ENCODE measurements at places on chromosomes 11 and 22.

DNA sequence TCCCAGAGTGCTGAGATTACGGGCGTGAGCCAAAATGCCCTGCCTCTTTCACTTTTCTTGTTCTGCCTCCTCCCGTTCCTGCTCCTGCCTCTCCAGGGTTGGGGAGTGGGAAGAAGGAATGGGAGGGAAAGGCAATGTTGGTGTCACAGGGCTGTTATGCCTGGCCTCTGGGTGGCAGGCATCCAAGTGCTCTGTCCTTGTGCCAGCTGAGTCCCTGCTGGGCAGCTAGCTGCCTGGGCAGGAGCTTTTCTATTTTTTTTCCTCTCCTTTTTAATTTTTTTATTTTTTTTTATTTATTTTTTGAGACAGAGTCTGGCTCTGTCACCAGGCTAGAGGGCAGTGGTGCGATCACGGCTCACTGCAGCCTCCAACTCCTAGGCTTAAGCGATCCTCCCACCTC lies 4.1 kb upstream of the SAC3D1 start:
- DNase-seq, result no peak

GRCh38 chr11:6232899-6233298 lies 1.5 kb downstream of the FHIP1B start:
- no peak for DNase-seq

DNA sequence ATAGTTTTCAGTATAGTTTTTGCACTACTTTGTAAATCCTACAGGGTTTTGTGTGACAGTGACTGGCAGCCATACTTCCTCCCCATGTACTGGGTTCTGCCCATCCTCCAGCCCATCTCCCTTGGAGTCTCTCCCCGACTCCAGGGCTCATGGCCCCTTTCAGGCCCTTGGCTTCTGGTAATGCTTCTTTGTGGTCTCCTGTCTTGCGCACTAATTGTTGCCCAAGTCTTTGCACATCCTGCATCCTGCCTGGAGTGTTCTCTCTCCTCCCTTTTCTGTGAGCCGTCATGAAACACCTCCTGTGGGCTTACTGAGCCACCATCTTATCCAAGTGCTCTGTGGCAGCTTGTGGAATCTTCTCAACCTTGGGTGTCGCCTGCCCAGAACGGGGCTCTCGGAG lies 11.4 kb upstream of the KCNQ1OT1 start:
- DNase-seq, result no peak

- peak; percentile 81 for DNase-seq
Measured at GRCh38 chr22:26800858-26801257, 143.5 kb downstream of the MIAT start.

- no peak for DNase-seq
Measured at GRCh38 chr22:47465222-47465621, 702.8 kb downstream of the TBC1D22A start.

GRCh38 chr11:86183694-86184093 lies 60.9 kb upstream of the EED start:
- DNase-seq, result no peak

DNA sequence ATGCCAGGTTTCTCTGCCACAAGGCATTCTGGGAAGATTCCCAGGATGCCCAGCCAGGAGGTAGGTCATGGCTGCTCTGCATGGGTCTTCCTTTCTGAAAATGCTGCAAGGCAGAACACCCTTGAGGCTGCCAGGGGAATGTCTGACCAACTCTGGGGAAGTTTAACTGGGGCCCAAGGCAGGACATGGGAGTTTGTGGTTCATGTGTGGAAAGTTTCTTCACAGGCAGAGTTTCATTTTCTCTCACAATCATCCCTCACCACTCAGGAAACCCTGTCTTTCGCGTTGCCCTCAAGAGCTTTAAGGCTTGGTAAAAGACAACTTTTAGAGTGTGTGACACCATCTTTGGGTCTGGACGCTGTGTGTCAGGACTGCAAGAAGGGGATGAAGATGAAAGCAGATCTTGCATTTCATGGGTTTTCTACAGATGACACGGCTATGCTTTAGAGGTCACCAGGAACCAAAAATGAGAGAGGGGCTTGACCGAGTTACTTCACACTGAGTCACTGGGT lies 133.5 kb downstream of the CD44 start:
- no peak for DNase-seq

GRCh38 chr22:28674121-28674563 lies 5.5 kb downstream of the TTC28 start:
- no peak for DNase-seq

GRCh38 chr11:93268287-93269040 lies 62.1 kb upstream of the DEUP1 start:
- no peak for DNase-seq

- DNase-seq, result no peak
Measured at GRCh38 chr22:30940685-30941362, 27.8 kb downstream of the MORC2 start.

- DNase-seq, result no peak
Measured at GRCh38 chr11:45167283-45167682, 20.8 kb downstream of the PRDM11 start.

- DNase-seq, result peak; percentile 77
Measured at GRCh38 chr11:71580057-71581003, 2.3 kb downstream of the KRTAP5-11 start.

DNA sequence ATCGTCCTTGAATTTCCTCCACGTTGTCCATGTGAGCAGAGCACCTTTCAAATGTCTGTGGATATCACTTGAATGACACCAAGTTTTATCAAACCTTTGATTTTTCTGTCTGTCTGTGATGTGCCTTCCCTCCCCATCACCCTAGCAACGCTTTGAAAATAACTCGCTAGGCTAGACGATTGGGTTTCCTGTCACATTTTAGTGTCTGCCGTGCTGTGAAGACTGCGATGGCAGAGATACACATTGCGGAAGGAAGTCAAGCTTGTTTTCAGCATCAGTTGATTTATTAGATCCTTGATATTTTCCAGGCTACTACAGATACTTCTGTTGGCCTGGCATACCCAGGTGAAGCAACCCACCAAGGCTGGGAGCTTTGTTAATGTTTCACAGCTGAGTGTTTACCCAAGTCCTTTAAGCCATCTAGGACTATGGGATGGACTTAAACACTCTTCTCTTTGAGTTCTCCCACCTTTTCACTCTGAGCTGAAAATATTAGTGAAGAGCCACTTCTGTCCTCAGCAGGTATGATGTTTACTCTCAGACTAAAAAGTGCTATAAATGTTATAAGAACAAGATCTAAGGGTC lies 93.6 kb upstream of the CD44 start:
- DNase-seq, result no peak

GRCh38 chr11:32478277-32478731 lies 43.0 kb upstream of the WT1 start:
- DNase-seq, result no peak

DNA sequence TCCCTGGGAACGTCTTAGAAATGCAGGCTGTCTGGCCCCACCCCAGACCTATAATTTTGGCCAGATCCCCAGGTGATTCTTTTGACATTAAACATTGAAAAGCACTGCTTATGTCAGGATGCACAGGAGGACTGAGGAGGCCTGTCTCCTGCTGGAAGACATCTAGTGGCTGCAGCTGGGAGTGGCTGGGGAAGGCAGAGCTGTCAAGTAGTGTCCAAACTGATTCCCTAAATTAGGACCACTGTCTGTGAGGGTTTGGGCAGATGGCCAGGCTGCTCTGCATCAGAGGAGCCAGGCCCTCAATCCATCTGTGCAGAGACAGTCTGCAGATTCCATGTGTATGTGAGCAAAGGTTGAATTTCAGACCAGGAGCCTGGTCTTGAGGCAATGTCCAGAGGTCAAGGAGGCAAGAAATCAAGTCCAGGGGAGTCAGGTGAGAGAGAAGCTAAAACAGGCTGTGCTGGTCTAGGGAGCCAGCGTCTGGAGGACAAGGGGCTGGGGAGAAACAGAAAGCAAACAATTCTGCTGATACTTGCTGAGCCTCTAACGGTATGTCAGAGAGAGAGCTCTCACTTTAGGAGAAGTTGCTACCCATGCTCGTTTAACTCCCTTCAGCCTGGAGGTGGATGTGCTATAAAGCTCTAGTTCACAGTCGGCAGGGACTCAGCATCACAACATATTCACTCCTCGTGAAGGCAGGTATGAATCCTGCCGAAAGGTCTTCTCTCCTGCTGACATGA lies 15.3 kb upstream of the SYTL2 start:
- DNase-seq, result peak; percentile 58

DNA sequence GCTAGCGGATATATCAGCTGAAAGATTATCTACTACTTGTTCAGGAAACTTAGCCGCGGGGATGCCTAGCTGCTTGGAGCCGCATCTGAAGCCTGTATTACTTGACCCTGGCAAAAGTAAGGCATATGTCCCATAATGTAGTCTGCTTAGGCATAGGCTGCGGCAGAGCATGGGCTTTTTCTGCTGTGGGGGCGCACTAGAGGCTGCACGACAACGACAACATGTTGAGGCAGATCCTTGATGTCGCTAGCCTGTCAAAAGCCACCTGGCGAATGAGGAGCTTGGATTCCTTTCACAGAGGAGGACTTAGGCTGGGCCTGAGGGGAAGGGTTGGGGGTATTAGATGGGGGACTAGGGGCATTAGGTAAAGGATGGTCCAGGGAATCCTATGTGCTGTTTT lies 1.1 kb upstream of the OR52N2 start:
- DNase-seq, result no peak

DNA sequence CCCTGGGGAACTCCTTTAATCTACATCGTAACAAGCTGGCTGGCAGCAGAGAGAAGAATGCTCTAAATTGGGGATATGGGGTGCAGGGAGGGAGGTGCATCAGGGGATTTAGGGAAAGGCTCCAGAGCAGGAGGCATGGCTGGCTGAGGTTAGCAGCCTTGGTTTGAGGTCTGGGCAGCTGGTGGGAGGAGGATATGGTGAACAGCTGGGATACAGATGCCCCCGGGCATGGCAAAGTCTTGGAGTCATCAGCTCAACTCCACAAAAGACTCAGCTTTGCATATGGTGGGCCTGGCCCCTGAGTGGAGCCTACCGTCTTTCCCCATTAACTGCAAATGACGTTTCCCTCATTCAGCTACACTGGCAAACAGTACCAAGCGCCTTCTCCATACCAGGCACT lies 5.4 kb downstream of the FAM83F start:
- DNase-seq, result no peak

DNA sequence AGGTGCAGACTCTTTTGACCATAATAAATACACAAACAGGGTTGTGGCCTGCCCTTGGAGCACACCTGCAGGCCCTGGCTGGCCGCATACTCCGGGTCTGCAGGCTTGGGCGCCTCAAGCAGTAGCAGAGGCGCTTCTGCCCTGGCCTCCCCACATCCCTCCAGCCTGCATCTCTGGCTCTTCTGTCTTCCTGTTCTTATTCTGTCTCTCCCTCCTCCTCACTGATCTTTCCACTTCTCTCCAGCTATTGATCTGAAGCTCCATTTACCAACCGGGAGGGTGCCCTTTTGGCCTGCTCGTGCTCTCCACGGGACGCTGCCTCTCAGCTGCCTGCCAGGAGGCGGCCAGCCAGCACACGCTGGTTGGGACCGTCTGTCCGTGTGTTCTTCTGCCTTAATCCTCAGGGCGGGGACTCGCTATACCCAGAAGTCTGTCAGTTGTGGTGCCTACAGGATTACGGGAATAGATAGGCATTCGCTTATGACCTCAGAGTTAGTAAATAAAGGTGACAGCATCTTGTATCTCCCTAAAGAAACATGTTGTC lies 5.2 kb downstream of the UPB1 start:
- no peak for DNase-seq

GRCh38 chr11:91209751-91210150 lies 986.9 kb upstream of the CHORDC1 start:
- DNase-seq, result no peak

DNA sequence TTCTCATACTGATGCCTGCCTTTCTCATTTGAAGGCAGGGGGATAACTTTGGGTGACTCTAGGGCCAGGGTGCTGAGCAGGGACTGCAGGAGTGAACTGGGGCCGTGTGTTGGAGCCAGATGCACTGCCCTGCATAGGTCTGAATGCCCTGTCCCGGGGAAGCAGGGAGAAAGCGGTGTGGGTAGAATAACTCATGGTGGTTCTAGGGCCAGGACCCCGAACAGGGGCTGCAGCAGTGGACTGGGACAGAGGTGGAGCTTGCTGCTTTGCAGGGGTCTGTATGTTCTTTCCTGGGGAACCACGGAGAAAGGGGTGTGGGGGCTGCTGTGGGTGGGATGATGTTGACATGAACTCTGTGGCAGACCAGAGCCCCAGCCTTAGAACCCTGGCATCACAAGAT lies 52.9 kb downstream of the GAB4 start:
- no peak for DNase-seq

DNA sequence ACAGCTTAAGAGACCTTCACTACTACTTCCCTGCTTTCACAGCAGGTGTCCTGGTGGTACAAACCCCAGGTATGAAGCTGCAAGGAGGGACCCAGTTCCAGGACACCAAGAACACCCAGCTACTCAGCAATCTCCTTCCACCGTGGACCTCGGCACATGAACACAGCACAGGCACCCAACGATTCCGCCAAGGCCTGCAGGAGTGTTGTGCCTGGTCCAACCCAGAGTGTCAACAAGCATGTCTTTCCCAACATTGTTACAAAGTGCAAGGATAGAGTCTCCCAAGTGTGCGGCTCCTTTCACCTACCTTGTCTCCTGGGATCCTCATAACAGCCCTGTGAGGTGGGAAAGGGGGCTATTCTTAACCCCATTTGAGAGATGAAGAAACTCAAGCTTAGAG lies 11.8 kb downstream of the PATZ1 start:
- DNase-seq, result no peak

DNA sequence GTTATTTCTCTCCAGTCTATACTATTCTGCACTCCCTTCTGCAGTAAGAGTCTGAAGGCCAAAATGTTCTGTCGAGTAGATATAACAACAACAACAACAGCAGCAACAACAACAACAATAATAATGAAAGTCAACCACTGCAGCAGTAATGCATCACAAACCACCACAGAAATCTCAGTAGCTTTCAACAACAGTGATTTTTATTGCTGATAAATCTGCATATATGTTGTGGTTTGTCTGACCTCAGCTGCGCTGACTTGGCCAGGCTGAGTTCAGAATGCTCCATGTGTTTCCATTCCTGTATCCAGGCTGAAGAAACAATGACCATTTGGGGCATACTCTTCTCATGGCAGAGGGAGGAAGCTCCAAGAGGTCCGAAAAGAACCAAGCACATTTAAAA lies 32.3 kb upstream of the CYP2R1 start:
- DNase-seq, result no peak

DNA sequence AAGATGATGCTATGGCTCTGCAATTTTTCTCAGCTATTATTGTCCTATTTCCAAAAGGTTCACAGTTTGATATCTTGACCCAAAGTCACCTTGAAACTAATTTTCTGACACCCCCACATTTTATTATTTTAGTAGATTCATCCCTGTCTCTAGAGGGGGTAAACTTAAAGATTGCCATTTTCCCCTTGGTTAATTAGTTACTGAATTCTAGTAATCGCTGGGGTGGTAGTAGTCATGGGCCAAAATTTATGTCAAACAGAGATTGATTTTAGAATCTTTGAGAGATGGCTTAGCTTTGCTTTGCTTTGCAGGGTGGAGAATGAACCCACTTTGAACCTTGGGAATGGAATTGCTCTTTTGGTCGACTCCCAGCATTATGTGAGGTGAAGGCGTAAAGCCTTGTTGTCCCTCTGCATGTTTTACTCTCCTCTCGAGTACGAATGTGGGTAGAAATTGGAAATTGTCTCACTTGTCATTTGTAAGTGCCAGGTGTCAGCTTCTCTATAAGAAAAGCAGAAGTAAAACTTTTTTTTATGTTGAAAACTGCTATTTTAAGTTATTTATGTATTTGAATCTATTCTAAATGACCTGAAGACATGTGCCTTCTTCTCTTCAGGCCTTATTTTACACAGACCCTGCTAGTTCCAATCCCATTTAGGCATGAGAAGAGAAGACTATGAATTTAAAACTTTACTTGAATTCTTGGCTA lies 42.4 kb upstream of the RCE1 start:
- no peak for DNase-seq

GRCh38 chr11:93025558-93026255 lies 56.3 kb downstream of the MTNR1B start:
- DNase-seq, result no peak
